NCI-H460 (cell line): ENCODE measurements at places on chromosomes 12 and 14.

DNA sequence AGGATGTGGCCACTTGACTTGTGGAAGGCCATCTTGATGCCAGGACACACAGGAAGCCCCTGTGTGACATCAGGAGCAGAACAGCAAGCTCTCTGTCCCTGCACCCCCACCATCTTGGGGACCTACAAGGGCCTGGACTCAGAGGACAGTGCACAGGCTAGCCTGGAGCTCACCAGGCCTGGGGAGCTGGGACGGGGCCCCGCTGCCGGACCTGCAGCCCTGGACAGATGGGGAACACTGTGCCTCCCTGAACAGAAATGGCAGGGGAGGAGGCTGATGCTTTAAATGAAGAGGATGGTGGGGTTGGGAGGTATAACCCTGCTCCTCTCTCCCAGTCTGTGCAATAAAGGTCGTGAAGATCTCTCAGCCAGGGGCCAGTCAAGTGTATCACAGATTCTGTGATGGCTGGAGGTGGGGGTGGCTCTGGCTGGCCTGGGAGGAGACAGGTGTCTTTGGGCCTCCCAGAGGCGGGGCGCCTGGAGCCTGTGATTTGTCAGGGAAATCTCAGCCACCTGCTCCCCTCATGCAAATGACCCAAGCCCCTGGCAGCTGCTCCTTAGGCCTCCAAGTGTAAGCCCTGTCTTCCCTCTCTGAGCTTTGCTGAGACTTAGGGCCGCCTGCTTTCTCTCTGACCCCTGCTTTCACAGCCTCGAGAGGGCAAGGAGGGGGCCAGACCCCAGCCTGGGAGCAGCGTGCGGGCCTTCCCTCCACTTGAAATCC, 1.1 kb upstream of the GNB3 start:
- no peak for DNase-seq

DNA sequence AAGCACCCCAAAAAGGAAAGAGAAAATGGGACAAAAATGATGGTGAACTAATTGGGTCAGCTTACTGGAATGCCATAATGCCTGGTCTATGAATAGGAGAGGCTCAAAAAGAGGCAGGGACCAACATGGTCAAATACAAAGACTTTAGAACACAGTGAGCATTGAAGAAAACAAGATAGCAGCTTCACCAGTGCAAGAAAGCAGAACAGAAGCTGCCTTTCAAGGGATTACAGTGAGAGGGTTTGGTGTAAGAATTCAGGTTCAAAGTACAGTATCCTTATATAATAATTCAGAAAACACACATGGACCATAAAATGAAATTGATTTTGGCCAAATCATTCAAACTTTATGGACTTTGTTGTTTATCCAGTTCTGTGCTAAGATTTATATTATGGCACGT, 162.1 kb downstream of the NAV3 start:
- DNase-seq = no peak

GRCh38 chr12:104720339-104721038, 237.6 kb downstream of the SLC41A2 start:
- no peak for DNase-seq

- no peak for DNase-seq
These were observed 4.5 kb downstream of the NOVA1 start for GRCh38 chr14:26593357-26593756.

DNA sequence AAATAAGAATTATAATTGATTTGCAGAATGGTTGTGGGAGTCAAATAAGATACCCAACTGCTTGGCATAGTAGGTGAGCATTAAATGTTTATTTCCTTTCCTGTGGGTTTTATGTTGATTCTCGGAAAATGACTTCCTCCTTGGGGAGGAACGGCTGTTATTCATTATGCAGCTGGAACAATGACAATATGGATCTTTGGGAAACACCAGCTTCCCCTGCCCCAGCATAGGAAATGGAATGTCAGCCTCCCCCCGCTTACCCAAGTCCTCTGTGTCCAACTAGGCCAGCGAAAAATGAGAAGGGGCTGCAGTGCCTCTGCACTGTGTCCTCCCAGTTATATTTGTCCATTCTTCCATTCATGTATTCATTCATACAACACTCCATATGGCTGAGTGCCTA, 11.7 kb upstream of the CCDC177 start:
- no peak for DNase-seq

GRCh38 chr12:12577786-12578185, 15.1 kb upstream of the DUSP16 start:
- no peak for DNase-seq

DNA sequence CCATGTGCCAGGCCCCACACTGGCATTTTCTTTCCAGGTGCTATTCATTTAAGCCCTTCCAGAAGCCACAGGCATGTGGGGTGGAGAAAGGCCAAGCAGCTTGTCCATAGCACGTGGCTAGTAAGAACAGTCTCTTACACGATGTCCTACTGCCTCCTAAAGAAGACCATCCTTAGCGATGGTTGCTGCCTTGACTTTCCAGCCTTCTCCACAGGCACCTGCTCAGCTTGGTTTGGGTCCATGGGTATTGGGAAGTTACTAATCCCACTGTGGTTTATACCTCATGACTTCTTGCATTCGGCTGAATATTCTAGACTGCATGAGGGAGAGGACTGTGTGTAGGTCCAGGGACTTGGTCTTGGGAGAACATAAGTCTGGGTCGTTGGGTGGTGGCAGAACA, 49.2 kb downstream of the NINJ2 start:
- no peak for DNase-seq

DNA sequence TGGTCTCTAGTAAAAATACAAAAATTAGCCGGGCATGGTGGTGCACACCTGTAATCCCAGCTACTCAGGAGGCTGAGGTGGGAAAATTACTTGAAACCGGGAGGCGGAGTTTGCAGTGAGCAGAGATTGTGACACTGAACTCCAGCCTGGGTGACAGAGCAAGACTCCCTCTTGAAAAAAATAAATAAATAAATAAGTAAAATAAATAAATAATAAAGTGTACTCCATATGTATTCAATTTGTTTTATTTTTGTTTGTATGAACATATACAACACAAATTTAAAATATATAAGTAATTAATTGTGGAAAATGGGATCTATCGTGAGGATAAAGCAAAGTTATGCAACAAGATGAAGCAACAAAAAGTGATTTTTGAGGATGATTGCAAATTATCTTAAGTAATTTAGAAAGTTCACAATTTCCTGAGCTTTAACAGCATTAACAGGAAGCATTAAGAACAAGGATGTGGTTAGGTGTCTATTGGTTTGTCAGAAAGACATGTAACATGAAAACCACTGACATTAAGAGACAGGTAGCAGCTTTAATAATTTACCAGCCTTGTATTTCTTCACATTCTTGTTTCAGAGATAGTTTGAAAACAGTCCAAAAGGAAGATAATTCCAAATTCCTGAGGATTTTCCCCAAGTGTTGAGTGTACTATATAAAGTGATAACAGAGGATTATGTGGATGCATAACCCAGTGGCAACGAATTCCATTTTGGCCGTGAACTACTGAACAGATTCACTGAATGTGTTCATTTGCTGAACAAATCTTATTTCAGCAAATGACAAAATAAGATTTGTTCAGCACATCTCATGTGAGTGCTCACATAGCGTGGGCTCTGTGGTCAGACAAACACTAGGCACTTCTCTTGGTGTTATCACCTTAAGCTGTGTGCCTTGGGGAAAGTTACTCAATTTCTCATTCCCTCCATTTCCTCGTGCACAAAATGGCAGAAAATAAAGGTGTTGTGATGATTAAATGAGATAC, 68.6 kb upstream of the RESF1 start:
- no peak for DNase-seq

DNA sequence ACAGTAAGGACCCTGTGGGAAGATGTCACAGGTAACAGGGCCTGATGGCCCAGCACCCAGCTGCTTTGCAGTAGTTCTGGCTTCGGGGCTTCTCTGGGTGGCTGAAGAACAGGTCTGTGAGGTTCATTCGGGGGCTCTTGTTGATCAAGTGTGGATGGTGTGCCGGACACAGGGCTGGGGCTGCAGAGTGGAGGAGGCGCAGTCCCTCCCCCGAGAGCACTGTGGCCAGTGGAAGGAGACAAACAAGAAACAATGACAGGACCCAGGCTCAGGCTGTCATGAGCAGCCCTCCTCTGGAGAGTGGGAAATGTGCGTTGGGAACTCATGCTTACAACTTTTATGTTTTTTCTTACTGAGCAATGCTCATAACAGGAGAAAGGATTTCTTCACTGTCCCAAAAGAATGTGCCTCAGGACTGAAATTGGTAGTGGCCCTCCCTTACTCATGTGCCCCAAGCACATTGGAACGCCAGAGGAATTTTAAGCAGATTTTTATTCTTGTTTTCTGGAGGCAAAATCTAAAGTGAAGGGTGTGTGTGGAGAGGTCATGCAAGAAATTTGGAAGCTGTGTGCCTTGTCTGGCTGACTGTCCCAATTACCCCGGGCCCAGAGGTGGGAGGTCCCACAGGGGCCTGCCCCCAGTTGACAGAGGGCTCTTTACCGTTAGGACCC, 233.8 kb downstream of the CACNA1C start:
- DNase-seq = no peak

GRCh38 chr12:50187084-50187900, 20.1 kb upstream of the CERS5 start:
- DNase-seq = no peak

GRCh38 chr14:58746261-58746660, 108.5 kb downstream of the DACT1 start:
- peak; percentile 29 for DNase-seq

GRCh38 chr14:64632056-64632455, 72.2 kb upstream of the PLEKHG3 start:
- no peak for DNase-seq

DNA sequence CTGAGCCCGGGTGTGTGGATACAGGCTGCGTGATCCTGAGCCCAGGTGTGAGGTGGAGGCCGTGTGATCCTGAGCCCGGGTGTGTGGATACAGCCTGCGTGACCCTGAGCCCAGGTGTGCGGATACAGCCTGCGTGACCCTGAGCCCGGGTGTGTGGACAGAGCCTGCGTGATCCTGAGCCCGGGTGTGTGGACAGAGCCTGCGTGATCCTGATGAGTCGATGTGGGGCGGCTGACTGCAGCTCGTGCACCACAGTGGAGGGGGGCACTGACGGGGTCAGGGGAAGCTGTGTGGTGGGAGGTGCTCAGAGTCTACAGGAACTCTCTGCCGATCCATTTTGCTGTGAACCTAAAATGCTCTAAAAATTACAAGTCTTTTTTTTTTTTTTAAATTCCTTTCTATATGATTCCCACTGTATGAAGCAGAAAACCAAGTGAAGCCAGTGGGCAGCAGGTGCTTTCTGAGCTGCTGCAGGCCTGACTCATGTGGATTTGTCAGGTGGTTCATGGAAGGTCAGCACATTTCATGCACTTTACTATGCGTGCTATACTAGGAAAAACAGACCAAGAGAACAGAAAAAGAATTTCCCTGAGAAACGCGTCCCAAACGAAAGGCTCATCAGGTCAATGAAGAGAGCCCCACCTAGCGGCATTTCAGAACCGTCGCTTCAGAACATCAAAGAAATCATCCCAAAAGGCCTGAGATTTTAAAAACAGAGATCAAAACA, 19.3 kb downstream of the BRF1 start:
- peak; percentile 46 for DNase-seq

DNA sequence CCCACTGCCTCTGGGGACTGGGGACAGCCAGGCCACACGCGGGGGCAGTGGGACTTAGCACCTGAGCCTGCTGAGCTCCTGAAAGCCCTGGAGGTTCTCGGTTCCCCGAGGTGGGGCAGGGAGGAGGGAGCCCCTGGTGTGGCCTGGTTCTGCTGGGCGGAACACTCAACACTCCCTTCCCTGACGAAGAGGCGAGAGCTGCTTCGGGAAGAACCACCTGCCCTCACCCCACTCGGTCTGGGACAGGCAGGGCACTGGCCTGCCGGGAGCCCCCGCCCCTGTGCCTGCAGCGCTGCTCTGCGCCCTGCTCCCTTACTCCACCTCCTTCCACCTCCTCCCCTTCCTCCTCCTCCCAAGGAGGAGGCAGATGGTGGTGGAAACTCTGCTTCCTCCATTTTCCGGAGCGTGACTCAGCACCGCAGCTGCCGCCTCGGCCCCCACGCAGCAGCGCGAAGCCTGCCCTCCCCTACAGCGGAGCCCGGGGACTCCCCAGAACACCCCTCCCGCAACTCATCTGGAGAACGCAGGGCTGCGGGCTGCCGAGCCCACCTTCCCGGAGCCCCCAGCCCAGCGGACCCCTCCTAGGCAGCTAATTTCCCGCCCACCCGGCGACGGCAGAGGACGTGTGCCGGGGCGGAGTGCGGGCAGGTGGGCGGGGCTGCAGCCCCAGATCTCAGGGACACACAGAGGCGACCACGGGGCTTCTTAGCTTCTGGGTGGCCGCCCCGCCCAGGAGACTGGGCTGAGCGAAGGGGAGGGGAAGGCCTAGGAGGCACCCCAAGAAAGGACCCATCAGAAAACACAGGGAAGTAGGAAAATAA, 11.7 kb upstream of the INF2 start:
- peak; percentile 78 for DNase-seq

DNA sequence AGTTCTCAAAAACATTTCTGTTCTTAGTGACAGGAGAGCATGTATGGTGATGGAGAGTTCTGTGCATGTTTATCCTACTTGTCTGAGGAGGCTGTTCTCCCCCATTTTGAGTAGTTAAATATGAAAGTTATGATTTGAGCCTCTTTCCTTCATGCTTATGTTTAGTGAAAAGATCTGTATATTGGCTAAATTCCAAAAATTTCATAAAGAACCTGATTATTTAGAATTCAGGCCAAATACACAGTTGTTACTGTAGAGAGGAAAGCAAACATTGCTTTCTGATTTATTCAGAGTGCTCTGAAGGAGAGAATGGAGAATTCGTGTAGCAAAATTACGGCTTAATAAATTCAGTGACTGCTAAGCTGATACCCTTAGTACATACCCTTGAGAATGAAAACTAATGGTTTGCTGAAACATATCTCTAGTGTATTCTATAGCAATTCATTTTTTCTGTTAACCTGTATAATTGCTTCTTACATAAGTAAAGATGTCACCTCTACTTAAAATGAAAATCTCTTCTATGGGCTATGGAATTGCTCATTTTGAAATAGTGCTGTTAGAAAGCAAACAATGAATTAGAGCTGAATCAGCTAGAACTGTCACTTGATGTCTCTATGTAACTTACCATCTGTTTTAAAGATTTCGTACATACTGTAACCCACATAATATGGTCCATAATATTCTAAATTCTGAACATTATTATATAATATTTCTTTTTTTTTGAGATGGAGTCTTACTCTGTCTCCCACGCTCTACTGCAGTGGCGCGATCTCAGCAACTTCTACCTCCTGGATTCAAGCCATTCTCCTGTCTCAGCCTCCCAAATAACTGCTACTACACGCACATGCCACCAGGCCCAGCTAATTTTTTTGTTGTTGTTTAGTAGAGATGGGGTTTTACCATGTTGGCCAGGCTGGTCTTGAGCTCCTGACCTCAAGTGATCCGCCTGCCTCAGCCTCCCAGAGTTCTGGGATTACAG, 417.0 kb upstream of the RGS6 start:
- DNase-seq = no peak
